ENCODE measurements at places on chromosomes 7 and 10.

GRCh38 chr10:77973276-77973675 lies 46.7 kb upstream of the DLG5 start:
- no peak for DNase-seq

GRCh38 chr10:99658622-99659030 lies 683 bp upstream of the ENTPD7 start:
- no peak for DNase-seq

GRCh38 chr7:107224374-107225223 lies 55.8 kb downstream of the HBP1 start:
- DNase-seq: no peak

DNA sequence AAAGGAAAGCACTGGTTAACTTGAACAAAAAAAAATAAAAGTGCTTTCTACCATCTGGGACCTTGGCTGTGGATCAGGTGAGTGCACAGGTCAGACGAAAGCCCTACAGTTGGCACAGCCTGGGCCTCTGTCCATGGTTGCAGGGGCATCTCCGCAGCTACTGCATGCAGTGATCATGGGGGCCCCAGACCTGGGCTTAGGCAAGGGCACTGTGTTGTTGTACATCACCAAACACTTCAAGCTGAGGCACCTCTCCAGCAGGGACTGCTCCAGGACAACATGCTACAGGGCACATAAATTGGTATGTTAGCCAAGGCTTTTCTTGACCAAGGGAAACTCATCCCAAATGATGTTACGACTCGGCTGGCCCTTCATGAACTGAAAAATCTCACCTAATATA lies 23.5 kb downstream of the KLHL7 start:
- no peak for DNase-seq

- no peak for DNase-seq
These were observed 74.2 kb downstream of the TSPAN12 start for GRCh38 chr7:120783721-120784120.

GRCh38 chr7:16604054-16604453 lies 41.5 kb downstream of the ANKMY2 start:
- DNase-seq: no peak

DNA sequence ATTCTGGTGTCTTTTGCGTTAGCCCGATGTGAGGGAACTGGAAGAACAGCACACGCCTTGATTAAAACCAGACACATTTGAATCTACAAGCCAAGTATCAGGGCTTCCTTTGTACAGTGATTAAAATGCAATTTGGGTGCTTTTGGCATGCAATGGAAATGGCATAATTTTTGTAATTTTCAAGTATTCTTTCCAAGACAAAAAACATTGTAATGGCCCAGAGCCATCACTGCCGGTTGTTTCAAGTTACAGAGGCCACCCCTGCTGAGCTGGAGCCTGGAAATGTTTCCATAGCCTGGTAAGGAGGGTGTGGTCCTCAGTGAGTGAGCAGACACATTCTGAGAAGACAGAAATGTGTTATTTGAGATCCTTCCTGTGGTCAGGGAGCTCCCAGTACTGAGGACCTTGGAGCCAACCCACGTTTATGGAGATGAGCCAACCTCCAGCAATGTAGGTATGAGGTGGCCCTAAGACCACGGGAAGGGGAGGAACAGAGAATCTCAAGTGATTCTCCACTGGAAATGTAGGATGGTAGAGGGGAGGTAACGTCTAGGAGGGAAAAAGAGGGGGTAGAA lies 20.9 kb downstream of the TEX36 start:
- no peak for DNase-seq

GRCh38 chr10:129968853-129969183 lies 4.7 kb upstream of the EBF3 start:
- no peak for DNase-seq

DNA sequence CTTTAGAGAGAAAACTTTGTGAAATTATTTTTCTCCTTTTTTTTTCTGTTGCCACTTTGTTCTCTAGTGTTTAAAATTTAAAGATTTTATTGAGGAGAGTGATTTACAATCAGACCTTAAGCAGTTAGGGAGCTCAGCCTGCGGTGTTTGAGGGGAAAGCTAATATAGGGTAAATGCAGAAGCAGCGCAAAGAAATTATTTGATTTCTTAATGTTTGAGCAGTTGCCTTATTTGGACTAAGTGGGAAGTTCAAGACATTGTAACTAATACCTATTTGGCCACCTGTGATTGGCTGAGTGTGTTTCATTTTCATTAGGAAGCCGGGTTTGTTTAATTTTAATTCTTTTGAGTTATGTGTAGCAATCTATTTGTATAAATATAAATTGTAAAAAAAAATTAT lies 25.3 kb downstream of the WAC start:
- no peak for DNase-seq

DNA sequence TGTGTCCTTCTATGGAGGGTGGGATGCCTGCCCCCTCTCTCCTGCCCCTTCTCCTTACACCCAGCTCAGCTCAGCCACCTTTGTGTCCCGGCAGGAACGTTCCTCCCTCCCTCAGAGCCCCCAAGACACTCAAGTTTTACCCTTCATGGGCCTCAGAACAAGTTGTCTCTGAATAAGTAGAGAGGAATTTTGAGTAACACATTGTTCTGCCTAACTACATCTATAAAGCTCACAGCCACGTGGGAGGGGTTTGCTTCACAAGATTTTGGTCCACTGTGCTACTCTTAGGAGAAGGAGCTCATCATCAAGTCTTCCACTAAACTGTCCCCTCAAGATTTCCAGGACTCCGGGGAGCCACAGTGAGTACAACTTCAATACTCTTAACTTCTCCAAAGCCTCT lies 51.6 kb upstream of the ZNF32 start:
- no peak for DNase-seq

GRCh38 chr10:89879121-89879520 lies 177.7 kb downstream of the KIF20B start:
- DNase-seq: no peak

DNA sequence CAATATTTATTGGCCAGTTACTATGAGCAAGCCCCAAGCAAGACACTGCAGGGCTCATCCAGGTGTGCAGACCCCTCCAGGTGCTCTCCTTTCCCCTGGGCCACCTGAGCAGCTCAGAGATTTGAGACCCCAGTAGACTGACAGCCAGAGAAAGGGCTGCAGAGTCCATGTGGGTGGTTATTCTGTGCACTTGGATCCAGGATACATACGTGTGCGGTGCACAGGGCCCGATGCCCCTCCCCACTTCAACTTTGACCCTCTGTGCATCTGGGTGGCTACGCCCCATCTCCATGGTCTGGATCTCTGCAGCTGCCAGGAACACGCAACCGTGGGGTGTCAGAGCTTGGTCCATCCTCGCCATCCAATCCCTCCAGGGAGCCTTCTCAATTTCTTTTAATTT lies 72.9 kb downstream of the MKI67 start:
- DNase-seq: no peak

DNA sequence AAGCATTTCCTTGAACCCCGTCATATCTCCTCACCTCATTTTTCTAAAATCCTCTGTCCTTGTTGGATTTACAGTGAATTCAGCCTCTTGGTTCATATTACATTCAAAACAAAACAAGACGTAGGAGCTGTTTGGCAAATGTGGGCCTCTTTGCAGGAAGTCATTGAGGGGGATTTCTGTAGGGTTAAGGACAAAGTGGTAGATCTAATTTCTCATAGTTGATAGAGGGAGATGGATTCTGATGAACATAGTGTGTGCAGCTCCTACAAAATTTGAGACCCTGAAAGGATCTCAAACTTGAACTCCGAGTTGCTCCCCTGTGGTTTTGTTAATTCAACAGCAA lies 682 bp downstream of the TBXAS1 start:
- no peak for DNase-seq

GRCh38 chr10:31262672-31263071 lies 56.3 kb upstream of the ZEB1 start:
- DNase-seq: no peak

GRCh38 chr10:15841696-15842095 lies 18.6 kb downstream of the MINDY3 start:
- no peak for DNase-seq

- DNase-seq: no peak
These were observed 257 bp downstream of the WAC start for GRCh38 chr10:28533186-28533564.

GRCh38 chr7:132575982-132576720 lies at the start of gene PLXNA4:
Gene PLXNA4, minus strand, starts transcription at chr7:132576470. Its CDS starts 67,777 bp downstream, at chr7:132508693.
- DNase-seq: no peak

- no peak for DNase-seq
These were observed 8.1 kb upstream of the CUZD1 start for GRCh38 chr10:122853665-122854313.

GRCh38 chr7:158022601-158023000 lies 565.0 kb downstream of the PTPRN2 start:
- no peak for DNase-seq

DNA sequence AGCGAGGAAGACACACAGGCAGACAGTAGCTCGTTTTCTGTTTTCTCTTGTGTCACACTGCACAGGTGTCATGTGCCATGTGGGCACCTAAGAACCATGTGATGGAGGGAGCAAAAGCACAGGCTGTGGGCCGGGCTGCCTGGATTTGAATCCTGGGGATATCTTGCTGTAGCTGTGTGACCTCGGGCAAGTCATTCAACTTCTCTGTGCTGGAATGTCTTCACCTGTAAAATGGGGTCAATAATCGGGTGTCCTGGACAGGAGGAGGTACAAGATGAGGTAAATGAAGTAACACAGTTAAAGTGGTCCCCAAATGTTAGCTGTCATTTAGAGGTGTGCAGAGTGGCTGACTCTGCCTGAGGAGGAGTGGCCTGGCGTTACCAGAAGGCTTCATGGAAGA lies 246.9 kb downstream of the RPS24 start:
- DNase-seq: no peak

DNA sequence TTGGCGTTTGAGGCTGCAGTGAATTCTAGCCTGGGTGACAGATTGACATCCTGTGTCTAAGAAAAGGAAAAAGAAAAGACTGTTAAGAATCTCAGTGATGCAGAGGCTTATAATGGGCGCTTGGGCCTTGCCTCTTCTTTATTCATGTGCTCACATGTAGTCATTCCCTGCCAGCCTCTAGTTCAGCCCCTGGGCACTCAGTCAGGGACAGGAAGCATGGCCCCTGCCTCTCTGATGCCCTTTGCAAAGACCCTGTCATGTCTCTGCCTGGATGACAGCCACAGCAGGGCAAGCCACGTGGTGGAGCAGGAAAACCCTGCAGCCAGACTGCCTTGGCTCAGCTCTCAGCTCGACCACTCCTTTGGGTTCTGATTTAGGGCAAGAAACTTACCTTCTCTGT lies 368.9 kb downstream of the RPS24 start:
- no peak for DNase-seq

- no peak for DNase-seq
These were observed 467.7 kb upstream of the KLF6 start for GRCh38 chr10:4252701-4253100.

DNA sequence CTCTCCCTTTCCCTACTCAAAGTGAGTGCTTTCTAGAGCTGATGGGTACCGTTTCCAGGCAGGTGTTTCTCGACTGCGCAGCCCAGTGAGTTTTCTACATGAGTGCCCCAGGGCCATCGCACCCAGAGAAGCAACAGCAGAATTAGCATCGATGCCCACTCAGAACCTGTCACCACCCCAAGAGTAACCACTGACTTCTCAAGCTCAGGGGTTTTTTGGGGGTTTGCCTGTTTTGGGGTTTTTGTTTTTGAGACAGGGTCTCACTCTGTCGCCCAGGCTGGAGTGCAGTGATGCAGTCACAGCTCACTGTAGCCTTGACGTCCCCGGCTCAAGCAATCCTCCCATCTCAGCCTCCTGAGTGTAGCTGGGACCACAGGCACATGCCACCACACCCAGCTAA lies 25.7 kb downstream of the SNX8 start:
- DNase-seq: no peak

DNA sequence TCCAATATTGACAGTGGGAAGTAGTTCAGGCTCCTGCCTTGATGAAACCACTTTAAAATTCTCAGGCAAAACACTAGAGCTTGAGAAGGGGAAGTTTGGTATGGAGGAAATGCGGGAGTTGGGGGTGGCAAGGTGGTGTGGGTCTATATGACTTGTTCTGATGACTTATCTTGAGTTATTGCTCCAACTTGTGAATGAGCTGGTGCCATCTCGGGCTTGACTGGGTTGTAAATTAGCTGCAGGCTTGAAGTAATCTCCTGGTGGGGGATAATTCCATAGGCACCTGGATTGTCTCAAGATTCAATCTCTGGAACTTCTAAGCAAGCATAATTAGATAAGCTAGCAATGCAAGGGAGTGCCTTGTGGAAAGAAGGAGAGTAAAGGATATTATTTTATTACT lies 29.0 kb downstream of the MRPL32 start:
- DNase-seq: no peak

GRCh38 chr7:132932296-132933071 lies 149.4 kb downstream of the CHCHD3 start:
- no peak for DNase-seq

- DNase-seq: peak; percentile 16
These were observed 125.9 kb downstream of the GRK5 start for GRCh38 chr10:119333146-119333792.

DNA sequence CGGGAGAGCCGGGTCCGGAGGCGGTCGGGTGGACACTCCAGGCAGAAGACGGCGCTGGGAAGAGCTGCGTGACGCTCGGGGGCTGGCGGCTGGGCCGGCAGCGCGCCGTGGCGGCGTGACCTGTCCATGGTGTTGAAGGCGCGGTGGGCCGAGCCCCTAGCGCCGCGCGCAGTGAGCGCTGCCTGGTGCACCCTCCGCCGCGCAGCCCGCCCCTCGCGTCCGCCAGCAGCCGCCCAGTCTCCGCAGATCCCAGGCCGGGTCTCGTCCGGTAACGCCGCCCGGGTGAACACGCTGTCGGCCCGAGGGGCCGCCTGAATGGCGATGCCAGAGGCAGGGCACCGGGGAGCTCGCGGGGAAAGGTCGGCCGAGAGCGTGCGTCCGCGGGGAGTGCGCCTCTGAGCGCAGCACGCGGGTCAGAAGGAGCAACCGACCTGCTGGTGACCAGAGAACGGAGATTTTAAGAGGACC lies 657 bp upstream of the TMEM178B start:
- no peak for DNase-seq

GRCh38 chr7:78605119-78605518 lies 806.5 kb downstream of the PHTF2 start:
- no peak for DNase-seq

- no peak for DNase-seq
These were observed 17.6 kb upstream of the AKR1C3 start for GRCh38 chr10:5076615-5077014.

- DNase-seq: no peak
These were observed 35.3 kb upstream of the HIBADH start for GRCh38 chr7:27697861-27698430.

- no peak for DNase-seq
These were observed 14.4 kb upstream of the WBP1L start for GRCh38 chr10:102729029-102730026.

GRCh38 chr10:102834143-102834542 lies 3.1 kb downstream of the CYP17A1 start:
- no peak for DNase-seq

- no peak for DNase-seq
These were observed 790 bp downstream of the ADAM22 start for GRCh38 chr7:87934699-87935383.

DNA sequence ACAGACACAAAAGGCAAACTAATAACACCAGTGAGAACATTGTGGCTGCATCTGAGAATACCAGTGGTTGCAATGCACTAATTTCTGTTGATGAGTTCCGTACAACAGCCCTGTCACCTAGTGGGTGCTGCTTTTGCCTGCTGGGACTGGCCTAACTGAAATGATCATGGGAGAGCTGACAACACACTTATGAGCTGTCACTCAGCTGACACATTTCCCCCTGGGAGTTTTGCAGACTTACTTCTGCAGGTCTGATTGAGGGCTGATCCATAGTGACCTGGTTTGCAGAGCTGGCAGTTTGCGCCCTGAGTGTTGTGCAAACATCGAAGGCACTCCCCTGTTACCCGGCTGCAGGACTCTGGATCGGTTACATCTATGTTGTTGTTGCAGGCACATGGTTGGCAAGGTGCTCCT lies 60.6 kb upstream of the LAMB1 start:
- DNase-seq: no peak

Measured in stimulated activated CD4-positive, alpha-beta T cell treated with anti-CD3 and anti-CD28 coated beads, Interleukin-15, amount 100 ng/mL, for 1 hour (primary cell).